Activated CD8-positive, alpha-beta memory T cell treated with anti-CD3 and anti-CD28 coated beads for 4 hours (primary cell): ENCODE measurements at places on chromosomes 7 and 10.

GRCh38 chr10:12531305-12532220 is 182.2 kb downstream of the CAMK1D start:
- no peak for DNase-seq

DNA sequence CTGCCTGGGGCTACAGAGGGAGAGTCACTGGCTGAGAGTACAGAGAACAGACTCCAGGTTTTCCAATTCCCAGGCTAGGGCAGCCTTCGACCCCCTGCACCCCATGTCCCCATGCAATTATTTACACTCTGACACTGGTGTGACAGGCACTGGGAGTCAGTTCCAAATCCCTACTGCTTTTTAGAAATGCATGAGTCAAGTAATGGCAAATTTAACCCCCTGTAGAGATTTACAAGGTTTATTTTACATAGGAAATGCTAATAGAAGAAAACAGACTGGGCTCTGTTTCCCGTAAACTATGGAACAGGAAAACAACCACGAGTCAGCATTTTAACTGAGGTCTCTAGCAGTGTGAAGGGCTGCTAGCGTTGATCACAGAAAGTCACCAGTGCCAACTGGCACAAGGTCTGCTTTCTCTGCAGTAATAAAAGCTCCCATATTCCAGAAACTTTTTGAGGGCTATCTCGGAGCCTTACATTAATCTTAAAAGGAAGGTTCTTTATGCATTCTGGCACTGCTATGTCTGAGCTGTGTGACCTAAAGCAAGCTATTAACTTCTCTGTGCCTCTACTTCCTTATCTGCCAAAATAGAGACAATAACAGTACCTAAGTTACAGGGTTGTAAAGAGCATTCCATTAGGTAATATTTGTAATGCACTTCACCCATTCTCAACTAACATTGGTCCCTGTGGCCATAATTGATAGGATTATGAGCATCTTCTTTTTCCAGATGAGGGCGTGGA is 28.2 kb downstream of the NOD1 start:
- no peak for DNase-seq

DNA sequence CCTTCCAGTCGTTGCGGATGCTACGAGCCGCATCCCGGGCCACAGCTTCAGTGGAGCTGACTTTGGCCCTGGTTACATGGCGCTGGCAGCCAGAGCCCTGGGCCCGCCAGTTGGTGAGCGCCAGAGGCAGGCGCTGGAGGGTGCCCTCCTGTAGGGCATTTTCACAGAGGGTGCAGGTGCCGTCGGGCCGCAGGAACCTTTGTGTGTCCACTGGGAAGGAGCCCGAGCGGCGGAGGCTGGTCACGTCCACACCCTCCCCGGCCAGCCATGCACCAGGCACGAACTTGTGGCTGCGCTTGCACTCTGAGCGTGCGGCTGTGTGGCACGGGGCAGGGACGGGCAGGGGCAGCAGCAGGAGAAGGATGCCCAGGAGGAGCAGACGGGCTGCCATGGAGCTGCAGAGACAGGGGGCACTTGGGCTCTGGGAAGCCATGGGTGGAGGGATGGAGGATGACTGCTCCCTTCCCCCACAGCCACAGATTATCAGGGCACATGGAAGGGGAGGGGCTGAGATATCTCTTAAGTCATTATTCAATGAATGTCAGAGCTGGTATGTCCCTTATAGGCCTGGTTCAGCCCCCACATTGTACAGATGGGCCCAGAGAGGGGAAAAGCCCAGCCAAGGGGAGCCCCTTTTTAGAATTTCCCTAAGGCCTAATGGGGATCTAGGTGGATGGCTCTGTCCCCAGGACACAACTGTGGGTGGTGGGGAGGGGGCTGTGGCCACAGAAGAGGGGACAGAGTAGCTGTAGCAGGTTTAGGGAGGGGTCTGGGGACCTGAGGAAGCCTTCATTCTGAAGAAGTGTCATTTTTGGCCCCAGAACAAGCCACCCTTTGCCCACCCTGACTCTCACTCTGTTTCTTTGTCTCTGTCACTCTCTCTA is 1.8 kb downstream of the PRF1 start:
- DNase-seq, result no peak

DNA sequence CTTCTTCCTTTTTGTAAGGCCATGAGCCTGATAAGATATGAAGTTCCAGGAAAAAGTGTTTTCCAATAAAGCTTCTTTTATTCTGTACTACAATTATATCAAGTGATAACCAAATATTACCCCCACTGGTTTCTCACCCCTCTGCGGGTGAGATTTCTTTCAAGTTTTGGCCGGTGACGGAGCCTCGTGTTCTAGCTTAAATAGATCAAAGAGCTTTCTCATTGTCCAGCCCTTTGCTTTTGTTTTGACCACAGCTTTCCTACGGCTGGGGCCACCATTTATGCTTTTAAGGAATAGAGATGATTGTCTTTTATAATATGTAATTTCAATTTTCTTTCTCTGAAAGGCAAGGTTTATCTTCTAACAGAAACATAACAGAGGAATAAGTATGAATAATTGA is 196.7 kb upstream of the MTPN start:
- DNase-seq, result no peak

GRCh38 chr10:11511321-11511720 is 100.1 kb downstream of the USP6NL start:
- DNase-seq, result no peak

- no peak for DNase-seq
These were observed 44.2 kb upstream of the ADAM12 start for GRCh38 chr10:126432507-126432906.

DNA sequence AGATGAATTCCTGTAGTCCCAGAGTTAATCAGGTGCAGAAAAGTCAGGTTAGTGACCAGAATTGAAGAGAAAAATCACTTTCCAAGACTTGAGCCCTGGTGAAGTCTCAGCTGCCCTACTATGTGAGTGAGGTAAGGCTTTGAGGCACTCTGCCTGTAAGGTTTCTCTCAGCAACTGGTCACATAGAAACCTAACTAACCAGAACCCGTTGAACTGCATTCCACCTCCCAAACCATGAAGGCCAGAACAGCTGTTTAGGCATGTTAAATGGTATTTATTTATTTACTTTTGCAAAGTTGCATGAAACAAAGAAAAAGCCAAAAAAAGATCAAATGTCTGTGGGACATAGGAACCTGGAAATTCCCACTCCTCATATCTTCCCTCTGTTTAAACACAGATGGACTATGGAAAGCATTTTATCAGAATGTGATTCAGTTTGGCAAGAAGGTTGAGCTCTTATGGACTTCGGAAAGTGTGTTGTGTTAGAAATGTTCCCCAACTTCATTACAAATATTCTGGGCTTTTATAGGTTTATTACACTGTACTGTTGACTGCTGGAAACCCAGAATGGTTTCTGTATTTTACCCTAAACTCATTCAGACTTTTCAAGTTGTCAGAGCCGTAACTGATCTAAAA is 12.8 kb upstream of the GPR85 start:
- DNase-seq, result no peak

- DNase-seq, result no peak
These were observed 42.4 kb downstream of the STRA8 start for GRCh38 chr7:135275971-135276580.

- no peak for DNase-seq
These were observed 7.1 kb downstream of the RCC1L start for GRCh38 chr7:75066521-75066920.

DNA sequence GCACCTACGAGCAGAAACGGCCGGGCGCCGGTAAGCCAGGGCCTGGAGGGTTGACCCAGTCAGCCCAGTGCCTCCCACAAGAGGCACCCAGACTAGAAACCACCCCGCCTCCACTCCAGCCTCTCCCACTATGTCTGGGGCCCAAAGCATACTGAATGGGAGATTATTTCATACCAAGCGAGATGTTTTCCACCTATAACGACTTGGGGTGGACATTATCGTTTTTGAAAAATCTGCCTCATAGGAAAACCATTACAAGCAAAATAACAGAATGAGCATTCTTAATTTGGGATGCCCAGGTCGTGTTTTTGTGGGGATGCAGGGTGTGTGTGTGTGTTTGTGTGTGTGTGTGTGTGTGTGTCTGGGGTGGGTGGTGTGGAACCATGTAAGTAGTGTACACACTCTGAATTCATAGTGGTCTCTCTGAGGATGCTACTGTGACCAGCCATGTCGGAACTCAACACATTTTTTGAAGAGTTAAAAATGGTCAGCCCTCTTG is 1.6 kb downstream of the HOXA6 start:
- no peak for DNase-seq

- DNase-seq, result no peak
These were observed 537.9 kb upstream of the FOXK1 start for GRCh38 chr7:4144172-4144701.

DNA sequence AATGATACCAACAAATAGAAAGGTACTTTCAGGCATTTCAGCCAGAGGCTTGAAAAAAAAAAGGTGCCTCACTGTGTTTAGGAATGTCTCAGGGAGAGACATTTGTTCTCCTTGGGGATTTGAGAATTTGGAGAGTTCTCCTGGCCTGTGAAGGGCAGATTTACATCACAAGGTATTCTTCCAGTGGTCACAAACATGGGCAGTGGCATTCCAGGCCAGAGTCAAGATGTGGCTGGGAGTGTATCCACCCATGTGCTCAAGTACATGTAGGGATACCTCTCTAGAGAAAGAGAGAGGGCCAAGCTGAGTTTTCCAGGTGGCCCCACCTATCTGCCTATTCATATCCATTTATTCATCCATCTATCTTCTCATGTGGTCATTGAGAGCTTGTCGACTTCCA is 253.8 kb downstream of the LRMDA start:
- no peak for DNase-seq

DNA sequence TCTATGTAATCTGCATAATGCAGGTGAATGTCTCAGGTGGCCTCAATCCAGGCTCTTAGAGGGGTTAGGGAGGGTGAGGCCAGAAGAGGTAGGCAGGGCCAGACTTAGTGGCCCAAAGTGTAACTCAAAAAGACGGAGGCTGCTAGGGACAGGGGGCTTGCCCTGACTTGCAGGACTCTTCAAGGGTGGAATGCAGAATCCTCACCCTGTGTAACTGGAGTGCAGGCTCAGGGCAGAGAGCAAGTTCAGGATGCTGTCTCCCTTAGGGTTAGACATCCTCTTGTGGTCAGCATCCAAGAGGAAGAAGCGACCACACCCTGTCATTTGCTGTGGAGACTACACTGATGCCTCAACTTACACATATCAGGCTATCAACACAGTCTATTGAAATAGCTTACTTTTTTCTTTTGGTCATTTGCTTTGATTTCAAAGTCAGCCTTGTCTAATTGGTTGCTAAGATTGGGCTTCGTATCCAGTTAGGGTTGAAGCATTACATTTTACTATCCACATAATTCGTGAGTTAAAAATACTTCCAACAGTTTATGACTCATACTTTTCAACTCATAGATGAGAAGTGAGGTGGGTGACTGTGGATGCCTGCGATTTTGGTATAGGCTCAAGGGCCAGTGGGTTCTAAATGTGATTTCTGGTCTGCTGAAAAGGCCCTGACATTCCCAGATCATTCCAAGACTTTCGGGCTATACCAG is 563.6 kb downstream of the SUGCT start:
- DNase-seq, result no peak

DNA sequence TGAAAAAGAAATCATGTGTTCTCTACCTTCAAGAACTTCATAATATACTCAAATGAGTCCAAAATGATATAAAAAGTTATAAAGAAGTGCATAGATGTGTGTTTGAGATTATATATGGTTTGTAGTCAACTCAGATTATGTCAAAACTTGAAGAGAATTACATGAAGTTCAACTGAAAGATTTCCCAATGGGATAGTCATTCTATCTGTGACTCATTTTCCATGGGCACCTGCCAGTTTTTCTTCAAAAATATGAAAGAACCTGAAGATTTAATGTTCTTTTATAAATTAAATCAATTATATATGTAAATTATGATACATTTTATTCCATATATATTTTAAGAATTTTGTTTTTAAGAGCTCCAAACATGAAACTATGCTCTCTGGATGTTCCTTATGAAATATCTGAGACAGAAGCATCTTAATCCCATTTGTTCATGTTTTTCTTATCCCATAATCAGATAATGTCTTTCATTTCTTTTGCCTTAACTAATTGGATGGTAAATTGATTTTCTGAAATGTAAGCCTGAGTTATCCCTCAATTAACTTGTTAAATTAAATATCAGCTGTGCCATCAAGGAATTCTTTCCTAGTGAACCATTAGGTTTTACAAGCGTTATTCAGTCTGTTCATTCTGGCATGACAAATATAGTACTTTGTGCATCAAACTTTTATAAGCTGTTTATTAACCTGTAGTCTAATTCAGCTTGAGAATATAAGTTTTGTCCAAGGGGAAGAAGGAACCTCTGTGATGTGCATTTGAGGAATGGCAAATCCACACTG is 387.1 kb downstream of the IPMK start:
- no peak for DNase-seq

DNA sequence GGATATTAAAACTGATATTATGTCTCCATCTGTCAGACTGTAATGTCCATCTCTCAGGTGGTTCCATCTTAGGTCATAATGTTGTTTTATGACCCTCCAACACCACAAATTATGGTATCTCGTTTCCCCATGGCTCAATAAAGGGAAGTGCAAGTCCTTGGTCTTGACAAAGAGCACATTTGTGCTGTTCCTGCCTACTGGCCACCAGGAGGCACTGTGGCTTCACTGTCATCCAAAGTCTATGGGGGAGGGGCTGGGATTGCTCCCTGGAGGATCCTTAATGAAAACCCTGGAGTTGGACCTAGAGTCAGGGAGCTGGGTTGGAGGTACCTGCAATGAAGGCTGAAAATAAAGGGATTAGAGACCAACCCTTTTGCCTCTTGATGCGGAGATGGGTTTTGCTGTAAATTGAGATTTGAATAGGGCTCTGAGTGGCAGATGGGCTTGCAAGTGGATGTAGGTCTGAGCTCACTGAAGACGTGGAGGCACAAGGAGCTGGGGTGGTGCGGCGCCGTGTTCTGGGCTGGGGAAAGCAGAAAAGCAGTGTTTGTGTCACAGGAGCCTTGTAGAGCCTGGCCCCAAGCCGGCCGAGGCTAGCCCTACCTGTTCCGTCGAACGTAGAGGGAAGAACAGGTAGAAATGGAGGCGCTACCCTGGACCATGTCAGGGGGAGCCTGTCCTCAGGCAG is 180.5 kb upstream of the PRSS58 start:
- no peak for DNase-seq

GRCh38 chr7:16571941-16572340 is 45.3 kb downstream of the LRRC72 start:
- DNase-seq, result no peak

GRCh38 chr10:114623661-114624294 is 34.3 kb downstream of the ABLIM1 start:
- DNase-seq, result no peak

GRCh38 chr10:79406683-79407422 is 38.6 kb downstream of the ZCCHC24 start:
- no peak for DNase-seq

DNA sequence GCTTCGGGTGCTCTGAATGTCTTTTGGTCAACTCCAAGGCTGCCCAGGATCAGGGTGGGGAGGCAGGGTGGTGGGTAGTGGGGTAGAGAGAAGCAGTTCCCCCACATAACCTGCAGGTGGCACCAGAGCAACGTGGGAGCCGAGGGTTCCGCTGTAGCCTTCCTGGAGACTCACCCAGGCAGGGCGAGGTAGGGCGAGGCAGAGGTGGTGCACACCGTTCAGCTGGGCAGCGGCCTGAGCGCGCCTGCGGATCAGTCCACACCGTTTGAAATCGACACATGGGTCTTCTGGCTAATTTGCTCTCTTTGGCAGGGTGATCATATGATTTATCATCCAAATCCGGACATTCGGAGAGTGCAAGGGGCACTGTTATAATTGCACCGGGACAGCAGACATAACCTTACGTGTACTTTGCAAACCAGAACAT is 41.4 kb upstream of the MAP3K8 start:
- DNase-seq, result peak; percentile 52

- DNase-seq, result no peak
These were observed 85.4 kb upstream of the SLC13A1 start for GRCh38 chr7:123285076-123285700.
